Renal cortical epithelial cell (primary cell): ENCODE measurements at places on chromosomes 5 and 9.
A peak's percentile ranks its signal among the peaks of the same experiment; 100 is the strongest.

DNA sequence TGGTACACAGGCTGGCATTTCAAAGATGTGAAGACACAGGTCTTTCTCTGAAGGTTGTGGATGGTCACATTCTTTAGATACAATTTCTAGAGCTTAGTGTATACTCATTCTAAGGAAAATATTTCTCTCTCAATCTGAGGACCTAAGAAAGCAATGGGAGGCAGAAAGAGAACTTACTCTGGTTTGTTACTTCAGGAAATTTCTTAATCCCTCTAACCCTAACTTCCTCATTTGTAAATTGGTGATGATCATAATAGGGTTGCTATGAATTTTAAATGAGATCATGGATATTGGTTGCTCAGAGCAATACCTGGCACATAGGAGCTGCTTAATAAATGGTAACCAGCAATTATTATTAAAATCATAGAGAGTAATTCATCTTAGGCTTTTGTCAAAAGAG lies 22.1 kb downstream of the FAM170A start:
- DNase-seq, result no peak

DNA sequence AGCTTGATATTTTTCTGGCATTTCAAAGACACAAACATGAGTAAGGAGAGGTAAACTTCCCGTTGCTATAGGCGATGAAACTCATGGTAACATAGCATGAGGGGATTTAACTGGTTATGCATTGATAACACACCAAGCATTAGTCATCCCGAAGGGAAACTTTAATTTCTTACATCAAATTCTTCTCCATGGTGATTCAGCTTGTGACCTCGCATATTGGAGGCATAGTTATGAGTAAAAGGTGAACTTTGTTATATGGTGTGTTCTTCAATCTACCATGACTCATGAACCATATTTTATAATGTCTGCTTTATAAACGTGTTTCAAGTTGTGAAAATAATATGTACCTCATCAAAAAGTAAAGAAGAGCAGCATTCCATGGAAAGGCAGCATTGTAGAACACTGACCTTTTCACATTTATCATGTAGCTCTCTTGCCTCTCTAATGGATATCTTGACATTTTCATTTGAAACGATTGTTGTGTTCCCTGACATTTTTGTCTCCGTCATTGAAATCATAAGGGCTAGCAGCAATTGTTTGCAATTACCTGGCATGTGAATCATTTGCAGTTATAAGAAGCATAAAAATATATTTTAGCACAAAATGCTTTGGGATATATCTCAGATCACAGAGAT lies 491.8 kb downstream of the ANXA1 start:
- DNase-seq, result peak; percentile 65

GRCh38 chr5:23994581-23995370 lies 487.4 kb downstream of the PRDM9 start:
- DNase-seq, result peak; percentile 1

DNA sequence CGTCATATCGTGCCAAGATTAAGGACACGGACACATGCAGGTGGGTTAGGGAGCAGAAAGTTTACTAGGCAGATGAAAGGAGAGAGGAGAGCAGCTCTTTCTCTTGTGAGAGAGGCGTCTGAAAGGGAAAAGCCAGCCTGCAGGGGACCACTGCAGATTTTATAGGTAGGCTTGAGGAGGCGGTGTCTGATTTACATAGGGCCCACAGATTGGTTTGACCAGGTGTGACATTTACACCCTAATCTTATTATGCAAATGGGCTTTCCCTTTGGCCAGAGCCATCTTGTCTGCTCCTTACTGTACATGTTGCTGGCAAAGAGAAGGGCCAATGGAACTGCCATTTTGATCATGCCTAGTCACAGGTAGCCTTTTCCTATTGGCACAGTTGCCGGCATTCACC lies 137.2 kb upstream of the TAF11L2 start:
- no peak for DNase-seq

DNA sequence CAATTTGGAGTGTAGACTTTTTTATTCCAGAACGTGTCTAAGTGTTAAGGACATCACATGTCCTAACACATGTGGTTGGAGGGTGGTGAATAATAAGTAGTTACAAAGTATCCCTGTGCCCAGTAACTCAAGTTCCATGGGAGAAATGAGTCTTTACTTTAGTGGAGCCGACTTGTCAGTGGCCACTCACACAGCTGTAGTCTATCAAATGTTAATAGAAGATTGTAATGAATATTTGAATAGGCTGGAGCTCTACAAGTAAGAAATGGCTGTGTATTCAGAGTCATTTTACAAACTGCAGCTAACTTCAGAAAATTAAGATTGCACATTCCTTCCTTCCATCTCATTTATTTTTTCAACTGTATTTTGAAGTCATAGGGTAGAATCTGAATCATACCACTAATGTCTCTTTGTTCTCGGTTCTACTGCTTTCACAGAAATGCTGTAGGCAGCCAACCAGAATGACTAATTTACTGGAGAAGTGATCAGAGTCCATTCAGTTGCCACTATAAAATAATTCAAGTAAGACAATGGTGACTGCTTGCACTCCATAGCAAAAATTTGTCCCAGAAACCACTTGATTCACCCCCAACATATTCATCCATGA lies 394.8 kb downstream of the NR2F1-AS1 start:
- peak; percentile 97 for DNase-seq

DNA sequence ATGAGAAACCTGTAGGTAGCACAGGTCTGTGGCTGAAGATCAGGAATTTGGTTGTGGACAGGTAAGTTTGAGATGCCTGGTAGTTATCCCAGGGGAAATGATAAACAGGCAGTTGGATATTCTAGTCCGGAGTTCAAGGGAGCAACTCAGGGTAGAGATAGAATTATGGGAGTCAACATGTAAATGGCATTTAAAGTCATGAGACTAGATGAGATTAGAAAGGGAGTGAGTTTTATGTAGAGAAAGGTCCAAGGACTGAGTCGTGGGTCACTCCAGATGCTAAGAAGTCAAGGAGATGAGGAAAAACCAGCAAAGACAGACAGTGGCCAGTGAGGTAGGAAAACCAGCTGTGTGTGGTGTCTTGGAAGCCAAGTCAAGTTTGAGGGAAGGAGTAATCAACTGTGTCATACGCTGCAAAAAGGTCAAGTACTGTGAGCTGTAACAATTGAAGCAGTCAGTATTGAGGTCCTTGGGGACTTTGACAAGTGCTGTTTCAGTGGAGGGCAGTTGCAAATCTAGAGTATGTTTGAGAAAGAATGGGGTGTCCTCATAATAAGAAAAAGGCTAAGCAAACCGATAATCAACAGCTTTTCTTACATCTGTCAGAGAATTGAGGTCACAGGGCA lies 18.2 kb downstream of the GNPDA1 start:
- DNase-seq, result no peak

- peak; percentile 11 for DNase-seq
Measured at GRCh38 chr9:14119694-14120514, 194.0 kb downstream of the NFIB start.

GRCh38 chr5:98128271-98128670 lies 645.2 kb upstream of the RGMB start:
- DNase-seq, result no peak

GRCh38 chr9:126704892-126705766 lies 91.4 kb downstream of the LMX1B start:
- DNase-seq, result no peak

- DNase-seq, result no peak
Measured at GRCh38 chr9:38285236-38285635, 107.3 kb upstream of the ALDH1B1 start.

- no peak for DNase-seq
Measured at GRCh38 chr5:17431272-17432050, 66.6 kb upstream of the TAF11L2 start.

- no peak for DNase-seq
Measured at GRCh38 chr5:1846583-1846982, 36.1 kb downstream of the IRX4 start.

- no peak for DNase-seq
Measured at GRCh38 chr5:110376281-110376951, 350.1 kb downstream of the TMEM232 start.

GRCh38 chr5:12566441-12566840 lies 662.2 kb upstream of the CTNND2 start:
- DNase-seq, result no peak

DNA sequence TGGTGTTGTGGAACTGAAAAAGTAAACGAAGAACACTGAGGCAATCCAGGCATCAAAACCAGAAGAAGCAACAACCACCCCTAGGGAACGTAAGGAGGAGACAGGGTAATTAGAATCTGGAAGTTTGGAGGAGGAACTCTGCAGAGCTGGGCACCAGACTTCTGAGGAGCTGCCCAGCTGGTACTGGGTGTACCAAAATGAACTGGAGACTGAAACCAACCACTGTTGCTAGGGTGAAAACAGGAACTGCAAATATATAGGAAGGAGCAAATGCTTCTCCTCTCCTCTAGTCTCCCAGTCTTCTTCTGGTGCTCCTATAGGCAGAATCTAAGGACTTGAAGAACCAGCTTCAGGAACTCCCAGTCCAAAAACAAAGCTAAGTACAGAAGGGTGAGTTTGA lies 189.8 kb downstream of the ELAVL2 start:
- DNase-seq, result no peak

GRCh38 chr5:37950436-37950835 lies 110.6 kb upstream of the GDNF start:
- DNase-seq, result no peak

- peak; percentile 92 for DNase-seq
Measured at GRCh38 chr5:34563931-34564709, 92.0 kb upstream of the RAI14 start.

- no peak for DNase-seq
Measured at GRCh38 chr9:89409466-89409865, 88.4 kb downstream of the SEMA4D start.

GRCh38 chr5:134582281-134582680 lies 50.3 kb downstream of the SAR1B start:
- DNase-seq, result no peak

- DNase-seq, result no peak
Measured at GRCh38 chr5:77438071-77438470, 54.0 kb downstream of the WDR41 start.

- no peak for DNase-seq
Measured at GRCh38 chr5:31485376-31486207, 46.3 kb downstream of the DROSHA start.

DNA sequence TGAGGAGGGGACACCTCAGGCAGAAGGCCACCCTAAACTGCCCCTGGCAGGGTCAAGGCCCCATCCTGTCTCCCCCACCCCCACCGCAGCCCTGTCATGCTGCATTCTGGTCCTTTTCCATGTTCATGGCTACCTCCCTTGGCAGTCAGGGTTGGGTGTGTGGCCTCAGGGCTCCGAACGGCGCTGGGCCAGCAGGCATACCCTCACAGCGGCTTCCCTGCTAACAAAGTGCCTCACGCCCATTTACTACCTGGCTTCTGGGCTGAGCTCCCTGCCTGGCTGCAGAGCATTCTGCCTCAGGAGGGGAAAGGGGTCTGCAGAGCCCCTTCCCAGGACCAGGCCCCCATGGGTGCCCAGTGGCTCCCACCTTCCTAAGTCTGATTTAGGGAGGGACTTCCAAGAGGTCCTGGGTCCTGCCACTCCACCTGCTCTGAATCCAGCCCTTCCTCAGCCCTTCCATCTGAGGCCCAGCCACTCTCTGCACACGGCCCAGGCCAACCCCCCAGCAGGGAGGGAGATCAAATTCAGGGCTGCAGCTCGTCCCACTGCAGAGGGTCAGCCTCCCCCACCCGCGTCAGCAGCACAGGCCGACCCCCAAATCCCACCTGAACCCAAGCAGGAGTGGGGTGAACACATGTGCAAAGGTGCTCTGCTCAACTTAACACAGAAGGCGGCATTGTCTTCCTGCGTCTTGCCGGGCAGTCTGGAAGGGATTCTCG lies 115.9 kb upstream of the PHYKPL start:
- no peak for DNase-seq

- DNase-seq, result no peak
Measured at GRCh38 chr5:138849882-138850281, 25.3 kb downstream of the LRRTM2 start.

DNA sequence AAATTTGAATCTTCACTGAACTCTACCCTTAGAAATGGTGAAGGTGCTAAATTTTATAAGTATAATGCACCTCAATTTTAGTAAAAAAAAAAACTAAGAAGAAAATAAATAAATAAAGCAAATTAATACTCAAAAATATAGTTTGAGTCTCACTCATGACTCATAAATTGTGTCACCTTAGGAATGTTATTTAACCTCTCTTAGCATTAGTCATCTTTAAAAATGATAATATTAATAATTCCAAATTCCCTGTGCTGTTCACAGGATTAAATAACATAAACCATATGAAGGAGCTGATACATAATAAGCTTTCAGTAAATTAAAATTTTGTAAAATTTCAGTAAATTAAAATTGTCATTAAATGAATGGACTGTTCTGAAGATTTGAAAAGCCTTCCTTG lies 339.8 kb upstream of the RGMB start:
- no peak for DNase-seq

- no peak for DNase-seq
Measured at GRCh38 chr5:2143646-2144353, 261.1 kb upstream of the IRX4 start.

GRCh38 chr5:72844218-72844603 lies 27.8 kb downstream of the TNPO1 start:
- no peak for DNase-seq

DNA sequence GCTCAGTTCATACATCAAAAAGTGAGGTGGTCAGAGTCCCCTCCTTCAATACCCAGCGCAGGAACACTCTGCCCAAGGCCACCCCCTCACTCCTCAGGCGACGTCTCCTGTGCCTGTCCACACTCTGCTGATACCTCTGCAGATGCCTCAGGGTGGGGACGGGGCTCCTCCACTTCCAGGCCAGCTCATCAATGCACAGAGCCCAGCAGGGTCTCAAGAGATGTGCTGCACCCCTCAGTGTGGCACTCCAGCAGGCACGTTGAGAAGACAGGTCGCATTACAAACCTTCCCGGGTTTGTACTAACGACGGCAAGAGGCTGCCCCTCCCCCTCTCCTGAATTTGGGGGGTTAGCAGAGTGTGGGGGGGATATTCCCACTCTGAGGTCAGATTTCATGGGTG lies 128.5 kb downstream of the ZNF354C start:
- no peak for DNase-seq

DNA sequence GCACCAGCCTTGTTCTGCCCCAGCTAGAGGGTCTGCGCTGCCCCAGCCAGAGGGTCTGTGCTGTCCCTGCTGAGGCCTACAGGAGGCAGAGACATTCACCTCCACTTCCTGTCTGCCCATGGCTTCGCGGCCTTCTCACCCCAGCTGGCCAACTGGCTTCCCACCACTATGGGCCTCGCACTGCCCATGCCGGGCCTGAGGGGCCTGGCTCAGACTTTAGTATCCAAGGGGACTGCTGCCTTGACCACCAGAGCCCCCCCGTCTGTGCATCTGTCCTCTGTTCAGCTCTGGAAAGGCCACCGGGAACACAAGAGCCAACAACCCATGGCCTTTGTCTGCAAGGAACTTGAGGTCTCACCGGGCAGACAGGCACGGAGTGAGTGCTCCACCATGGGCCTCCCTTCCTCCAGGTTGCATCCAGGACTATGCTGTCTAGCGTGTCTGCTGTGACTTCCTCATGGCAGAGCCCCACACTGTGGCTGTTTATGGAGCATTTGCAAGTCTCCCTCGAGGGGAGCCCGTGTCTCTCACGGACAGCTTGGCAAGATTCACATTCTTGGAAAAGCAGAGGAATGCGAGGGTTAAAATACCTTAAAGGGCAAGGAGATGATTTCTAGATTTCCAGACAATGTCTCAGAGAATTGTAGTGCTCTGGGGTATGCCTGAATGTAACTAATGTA lies 1.7 kb downstream of the DCANP1 start:
- no peak for DNase-seq

GRCh38 chr5:115831163-115831768 lies 10.1 kb downstream of the ATG12 start:
- no peak for DNase-seq

- no peak for DNase-seq
Measured at GRCh38 chr9:109767404-109767803, 12.6 kb upstream of the PALM2AKAP2 start.

GRCh38 chr9:84151236-84151635 lies 170.6 kb downstream of the RMI1 start:
- DNase-seq, result no peak
